GM04504 (cell line): ENCODE measurements at places on chromosomes 5 and 9.

DNA sequence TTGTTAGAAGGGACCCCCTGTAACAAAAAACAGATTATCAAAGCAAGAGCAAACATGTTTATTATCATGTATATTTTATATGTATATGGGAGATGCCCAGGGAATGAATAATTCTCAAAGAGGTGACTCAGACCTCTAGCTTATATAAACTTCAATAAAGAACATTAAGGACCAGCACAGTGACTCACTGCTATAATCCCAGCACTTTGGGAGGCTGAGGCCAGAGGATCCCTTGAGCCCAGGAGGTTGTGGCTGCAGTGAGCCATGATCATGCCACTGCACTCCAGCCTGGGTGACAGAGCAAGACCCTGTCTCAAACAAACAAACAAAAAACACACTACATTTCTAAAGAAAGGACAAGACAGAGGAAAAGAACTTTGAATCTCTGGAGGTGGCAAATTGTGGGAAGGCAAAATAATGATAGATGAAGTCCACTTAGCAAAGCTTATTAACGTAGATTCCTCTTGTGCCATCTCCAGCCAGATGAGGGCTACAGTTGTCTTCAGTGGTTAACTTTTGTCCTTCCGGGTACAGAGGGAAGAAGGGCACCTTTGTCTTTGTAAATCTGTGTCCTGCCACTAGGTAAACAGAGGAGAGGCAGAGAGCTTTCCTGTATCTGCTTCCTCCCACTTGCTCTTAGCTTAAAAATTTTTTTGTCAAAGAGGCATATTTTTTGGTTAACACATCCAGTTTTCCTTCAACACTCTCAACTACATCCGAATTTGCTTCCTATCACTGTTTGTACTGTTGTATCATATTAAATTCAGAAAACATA, 7.5 kb upstream of the RFK start:
- DNase-seq: no peak

- DNase-seq: no peak
Measured at GRCh38 chr5:115626445-115626823, 598 bp upstream of the TMED7 start.

DNA sequence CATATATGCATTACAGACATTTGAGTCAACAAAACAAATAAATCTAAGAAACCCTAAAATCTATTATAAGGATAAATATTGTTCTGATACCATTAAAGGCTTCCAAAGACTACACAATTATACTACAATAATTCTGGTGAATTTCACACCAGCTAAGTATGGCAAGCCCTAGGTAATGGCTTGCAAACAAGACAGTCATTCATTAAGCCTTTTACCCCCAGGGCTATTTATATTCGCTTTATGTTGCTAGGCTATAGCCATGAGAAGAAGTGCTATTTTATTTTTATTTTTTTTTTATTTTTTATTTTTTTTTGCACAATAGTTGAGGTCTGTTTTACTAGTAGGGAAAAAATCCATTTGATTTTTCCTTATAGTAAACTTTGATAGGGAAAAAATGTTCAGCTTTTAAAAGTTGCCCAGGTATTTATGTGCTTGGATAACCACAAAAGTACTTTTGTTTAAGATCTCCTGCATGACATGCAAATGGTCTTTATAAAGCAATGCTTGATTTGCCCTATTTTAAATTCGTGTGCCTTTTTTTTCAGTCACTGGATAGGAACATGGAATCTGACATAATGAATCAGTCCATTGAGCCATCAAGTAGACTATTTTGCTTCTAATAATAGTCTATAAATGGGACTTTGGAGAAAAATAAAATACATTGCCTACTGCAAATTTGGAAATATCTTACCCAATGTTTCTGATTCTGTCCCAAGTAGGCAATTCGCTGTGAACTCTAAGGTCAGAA, 946.3 kb upstream of the COX7C start:
- no peak for DNase-seq

- DNase-seq: no peak
Measured at GRCh38 chr5:82169892-82170291, 108.3 kb downstream of the RPS23 start.

- no peak for DNase-seq
Measured at GRCh38 chr9:78486661-78487060, 189.7 kb downstream of the PSAT1 start.

GRCh38 chr9:14937216-14937615, 27.0 kb upstream of the FREM1 start:
- DNase-seq: no peak

- DNase-seq: no peak
Measured at GRCh38 chr5:151495320-151495719, 47.9 kb downstream of the SLC36A1 start.

GRCh38 chr5:147786142-147786541, 3.6 kb upstream of the JAKMIP2 start:
- no peak for DNase-seq

- no peak for DNase-seq
Measured at GRCh38 chr5:42880496-42881150, 68.9 kb upstream of the SELENOP start.

DNA sequence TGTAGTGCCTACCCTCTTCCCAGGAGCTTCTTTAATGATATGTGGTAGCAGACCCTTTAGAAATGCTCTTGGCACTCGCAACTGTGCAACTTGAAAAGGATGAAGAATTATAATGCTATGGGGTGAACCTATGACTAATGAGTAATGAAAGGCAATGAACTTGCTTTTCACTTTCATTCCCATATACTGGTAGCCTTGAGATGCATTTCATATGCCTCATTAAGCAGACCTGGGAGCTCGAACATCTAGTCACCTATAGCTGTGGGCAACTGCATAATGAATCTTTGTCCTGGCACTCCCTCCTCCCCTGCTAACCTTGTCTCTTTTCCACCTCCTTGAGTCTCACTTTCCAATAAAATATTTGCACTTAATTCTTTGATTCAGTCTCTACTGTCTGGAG, 605.9 kb upstream of the DAB2 start:
- no peak for DNase-seq

DNA sequence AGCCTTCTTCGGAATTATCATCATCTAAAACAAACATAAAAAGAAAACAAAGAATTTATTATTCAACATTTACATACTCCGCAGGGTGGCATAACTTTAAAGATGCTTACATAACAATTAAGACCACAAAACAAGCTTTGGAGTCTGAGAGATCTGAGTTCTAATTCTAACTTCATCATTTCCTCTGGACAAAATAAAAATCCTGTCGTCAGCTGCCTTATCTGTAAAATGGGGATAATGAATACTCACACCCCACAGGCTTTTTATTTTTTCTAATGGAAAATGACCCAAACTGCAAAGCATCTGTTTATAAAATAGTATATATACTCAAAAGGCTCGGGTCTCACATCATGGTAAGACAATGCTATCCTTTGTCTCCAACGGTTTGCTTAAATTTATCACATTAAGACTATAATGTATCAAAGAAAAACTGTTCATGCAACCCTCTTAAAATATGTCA, 4.3 kb downstream of the ARRDC3 start:
- DNase-seq: no peak

- peak; percentile 41 for DNase-seq
Measured at GRCh38 chr9:129626625-129627284, 792 bp downstream of the NTMT1 start.

DNA sequence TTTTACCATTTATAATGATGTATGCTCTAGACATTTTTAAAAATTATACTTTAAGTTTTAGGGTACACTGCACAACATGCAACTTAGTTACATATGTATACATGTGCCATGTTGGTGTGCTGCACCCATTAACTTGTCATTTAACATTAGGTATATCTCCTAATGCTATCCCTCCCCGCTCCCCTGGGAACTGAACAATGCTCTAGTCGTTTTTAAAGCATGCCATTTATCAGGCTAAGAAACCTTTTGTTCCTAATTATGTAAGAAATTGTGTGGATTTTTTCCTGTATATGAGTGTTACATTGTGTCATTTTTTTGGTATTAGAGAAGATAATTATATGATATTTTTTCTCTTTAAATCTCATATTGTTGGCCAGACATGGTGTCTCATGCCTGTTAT, 72.8 kb upstream of the SGCD start:
- no peak for DNase-seq

- DNase-seq: no peak
Measured at GRCh38 chr5:102902647-102903046, 147.5 kb downstream of the PAM start.

- no peak for DNase-seq
Measured at GRCh38 chr5:95007921-95008597, 276.8 kb downstream of the MCTP1 start.

DNA sequence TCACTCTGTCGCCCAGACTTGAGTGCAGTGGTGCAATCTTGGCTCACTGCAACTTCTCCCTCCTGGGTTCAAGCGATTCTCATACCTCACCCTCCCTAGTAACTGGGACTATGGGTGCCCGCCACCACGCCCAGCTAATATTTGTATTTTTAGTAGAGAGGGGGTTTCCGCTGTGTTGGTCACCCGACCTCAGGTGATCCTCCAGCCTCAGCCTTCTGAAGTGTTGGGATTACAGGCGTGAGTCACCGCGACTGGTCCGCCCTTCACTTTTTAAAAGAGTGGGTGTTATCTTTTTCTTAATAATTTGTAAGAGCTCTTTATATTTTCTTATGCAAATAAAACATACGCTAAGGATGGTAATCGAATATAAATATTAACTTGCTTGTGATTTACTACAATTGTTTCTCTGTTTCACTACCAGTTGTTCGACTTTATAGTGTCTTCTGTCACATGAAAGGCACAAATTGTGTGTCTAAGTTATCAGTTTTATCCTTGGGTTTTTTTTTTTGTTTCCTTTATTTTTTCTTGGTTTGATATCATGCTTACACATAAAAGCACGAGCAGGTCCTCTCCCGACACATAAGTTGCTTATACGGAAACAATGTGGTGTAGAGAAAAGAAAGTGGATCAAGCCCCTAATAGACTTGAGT, 1.9 kb upstream of the GPBP1 start:
- DNase-seq: no peak

DNA sequence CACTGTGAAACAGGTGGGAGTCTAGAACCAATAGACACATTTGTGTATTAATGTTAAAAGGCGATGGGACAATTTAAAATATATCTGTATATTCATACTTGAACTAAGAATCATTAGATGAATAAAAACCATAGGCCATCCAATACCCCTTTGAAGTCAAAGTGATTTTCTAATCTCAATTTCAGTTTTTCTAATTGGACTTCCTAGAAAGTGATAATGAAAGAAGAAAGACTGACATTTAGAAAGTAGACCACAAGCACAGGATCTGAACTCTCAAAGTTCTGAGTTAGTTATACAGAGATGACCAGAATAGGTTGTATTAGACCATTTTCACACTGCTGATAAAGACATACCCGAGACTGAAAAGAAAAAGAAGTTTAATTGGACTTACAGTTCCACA, 412.8 kb upstream of the PIK3R1 start:
- no peak for DNase-seq

- no peak for DNase-seq
Measured at GRCh38 chr9:121851641-121852091, 200.2 kb downstream of the DAB2IP start.

GRCh38 chr5:113682497-113683136, 169.1 kb downstream of the YTHDC2 start:
- no peak for DNase-seq

DNA sequence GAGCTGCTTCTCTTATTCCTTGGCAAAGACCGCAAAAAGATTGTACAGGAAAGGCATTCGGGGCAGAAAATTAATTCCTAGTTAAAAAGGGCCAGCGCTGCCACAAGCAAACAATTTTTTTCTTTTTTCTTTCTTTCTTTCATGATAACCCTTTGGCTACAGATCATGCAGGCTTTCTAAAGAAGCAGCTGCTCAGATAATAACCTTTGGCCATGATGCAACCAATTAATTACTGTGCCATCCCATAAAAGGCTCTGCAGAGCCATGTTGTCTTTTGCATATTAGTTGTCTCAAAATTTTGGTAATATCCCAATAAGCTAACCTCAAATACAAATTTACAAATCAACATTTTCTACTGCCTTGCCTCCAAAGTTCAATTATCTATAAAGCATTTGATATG, 758.4 kb upstream of the SEMA6A start:
- DNase-seq: no peak

GRCh38 chr5:18050776-18051175, 416.5 kb downstream of the TAF11L14 start:
- no peak for DNase-seq

- DNase-seq: no peak
Measured at GRCh38 chr9:89724659-89725058, 119.8 kb downstream of the GADD45G start.

DNA sequence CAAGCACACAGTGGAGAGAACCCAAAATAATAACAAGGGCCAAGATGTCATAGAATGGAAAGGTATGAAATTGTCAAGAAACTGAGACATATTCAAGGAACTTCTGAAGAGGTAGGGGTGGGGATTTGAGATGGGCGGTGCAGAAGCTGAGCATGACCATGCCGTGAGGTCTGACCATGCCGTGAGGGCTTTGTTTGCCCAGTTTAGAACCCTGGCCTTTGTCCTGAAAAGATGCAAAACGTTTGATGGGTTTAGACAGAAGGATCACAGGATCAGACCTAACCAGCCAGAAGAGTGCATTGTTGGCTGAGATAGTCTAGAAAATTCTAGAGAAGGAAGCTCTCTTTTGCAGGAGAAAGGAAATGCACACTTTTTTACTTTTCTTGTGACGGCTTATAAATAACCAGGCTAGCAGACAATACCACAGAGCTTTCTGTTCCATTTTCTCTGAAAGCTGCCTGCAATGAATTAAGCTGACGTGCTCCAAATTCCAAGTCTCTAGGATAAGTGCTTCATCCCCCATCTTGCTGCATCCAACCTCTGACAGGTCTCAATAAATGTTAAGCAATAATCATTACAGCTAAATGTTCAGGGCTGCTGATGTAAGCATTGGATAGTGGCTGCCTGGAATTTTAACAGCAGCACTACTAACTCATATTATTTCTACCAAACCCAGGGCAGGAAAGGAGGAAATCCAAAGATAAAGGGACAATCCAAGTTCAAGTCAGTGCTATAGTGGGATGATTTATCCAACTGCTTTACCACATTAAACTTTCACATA, 110.9 kb upstream of the IL6ST start:
- DNase-seq: no peak

GRCh38 chr5:109030360-109031143, 282.9 kb downstream of the FER start:
- DNase-seq: no peak

- DNase-seq: no peak
Measured at GRCh38 chr5:141947316-141947715, 10.7 kb downstream of the PCDH12 start.

GRCh38 chr5:4022056-4022670, 426.5 kb downstream of the IRX1 start:
- DNase-seq: no peak
